ENCODE measurements at places on chromosomes 6 and 20.

- no peak for DNase-seq
Measured at GRCh38 chr6:80503660-80504059, 397.2 kb downstream of the BCKDHB start.

DNA sequence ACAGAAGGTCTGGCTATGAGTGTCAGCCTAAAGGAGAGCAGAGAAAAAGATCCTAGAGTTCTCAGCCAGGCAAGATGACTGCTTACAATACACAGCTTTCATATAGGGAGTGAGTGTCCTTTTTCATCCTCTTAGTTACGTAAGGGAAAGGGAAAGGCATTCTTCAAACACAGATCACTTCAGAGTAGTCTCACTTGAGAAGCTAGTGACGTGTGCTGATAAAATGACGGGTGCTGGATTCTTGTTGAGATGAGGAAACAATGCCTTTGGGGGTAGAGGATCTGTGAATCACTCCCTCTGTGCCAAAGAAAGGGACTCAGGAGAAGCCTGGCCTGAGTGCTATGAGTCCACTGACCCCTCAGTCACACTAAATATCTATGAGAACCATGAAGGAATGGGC lies 117.3 kb downstream of the QRSL1 start:
- DNase-seq, result peak; percentile 84

DNA sequence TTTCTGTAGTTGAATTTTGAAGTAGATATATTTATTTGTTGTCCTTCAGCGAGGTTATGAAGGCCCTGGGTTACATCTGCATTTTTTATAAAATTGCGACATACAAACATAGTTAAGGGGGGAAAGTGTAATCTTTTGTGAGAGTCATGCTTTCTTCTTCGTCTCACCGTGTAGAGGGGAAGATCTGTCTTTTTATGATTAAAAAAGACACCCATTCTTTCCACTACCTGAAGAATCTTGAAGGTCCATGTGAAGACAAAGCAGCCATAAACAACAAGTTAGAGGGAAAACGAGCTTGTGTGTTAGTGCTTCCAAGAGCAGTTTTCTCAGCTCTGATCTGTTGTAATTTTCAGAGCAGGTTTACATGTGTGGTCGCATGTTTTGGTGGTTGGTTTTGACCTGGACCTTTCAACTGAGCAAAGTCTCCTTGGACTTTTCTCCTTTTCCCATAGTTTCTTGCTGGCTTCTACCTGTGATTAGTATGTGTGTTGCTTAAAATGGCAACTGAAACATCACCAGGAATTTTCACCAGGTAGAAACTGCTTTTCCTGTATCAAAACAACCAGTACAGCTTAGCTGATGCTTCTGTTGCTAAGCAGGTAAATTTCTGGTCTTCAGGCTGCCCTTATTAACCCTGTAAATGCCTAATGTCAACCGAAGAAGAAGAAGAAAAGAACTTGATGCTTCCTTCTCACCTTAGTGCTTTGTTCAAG lies 37.3 kb downstream of the RREB1 start:
- no peak for DNase-seq

DNA sequence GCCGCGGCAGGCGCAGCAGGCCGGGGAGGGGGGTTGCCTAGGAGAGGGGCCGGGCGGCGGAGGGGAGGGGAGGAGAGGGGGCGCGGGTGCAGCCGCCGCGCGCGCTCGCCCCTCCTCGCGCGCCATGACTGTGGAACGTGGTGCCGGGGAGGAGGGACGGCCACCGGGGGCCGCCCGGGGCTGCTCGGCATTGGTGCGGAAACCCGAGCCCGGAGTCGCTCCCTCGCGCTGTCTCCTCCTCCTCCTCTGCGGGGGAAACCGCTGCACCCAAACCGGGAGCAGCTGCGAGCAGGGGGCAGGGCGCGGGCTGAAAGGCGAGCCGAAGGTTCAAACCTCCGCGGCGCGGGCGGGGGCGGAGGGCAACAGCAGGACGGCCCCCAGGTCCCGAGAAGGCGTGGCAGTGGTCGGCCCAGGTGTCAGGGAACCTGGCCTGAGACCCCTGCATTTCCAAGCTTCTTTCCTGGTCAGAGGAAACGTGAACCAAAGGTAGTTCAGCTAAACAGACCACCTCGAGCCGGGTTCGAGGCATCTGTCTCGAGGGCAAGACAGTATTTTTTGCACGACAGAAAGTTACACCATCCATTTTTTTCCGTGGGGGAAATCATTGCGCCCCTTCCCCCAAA lies 1.4 kb upstream of the TRERF1 start:
- peak; percentile 43 for DNase-seq

DNA sequence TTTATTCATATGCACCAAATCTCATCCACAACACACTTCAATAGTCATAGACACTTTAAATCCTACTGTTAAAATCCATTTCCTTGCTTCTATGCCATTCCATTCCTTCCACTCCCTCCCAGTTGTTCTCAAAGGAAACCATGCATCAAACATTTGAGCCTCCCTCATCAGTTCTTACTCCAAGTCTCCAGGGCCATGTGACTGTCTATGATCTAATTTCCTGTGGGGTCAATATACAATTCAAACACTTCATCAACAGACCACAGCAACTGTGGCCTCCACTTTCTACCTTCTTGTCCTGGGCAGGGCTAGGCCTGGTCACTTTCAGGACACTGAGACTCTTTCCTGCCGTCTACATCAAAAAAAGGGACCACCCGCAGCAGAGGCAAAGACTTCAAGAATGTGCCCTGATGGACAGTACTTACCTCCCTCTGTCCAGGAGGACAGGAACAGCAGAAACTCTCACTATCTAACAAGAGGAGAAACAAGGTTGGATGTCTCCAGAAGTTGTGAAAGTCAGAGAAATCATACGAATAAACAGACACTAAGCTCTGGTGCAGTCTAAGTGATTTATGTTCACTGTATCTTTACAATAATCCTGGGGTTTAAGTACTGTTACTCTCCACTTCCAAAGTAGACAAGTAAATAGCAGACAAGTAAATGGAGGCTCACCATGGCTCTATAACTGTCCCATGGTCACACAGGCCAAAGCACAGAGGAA lies 160.2 kb downstream of the QRSL1 start:
- DNase-seq, result no peak

GRCh38 chr20:3166338-3166912 lies 6.8 kb upstream of the FASTKD5 start:
- DNase-seq, result no peak

DNA sequence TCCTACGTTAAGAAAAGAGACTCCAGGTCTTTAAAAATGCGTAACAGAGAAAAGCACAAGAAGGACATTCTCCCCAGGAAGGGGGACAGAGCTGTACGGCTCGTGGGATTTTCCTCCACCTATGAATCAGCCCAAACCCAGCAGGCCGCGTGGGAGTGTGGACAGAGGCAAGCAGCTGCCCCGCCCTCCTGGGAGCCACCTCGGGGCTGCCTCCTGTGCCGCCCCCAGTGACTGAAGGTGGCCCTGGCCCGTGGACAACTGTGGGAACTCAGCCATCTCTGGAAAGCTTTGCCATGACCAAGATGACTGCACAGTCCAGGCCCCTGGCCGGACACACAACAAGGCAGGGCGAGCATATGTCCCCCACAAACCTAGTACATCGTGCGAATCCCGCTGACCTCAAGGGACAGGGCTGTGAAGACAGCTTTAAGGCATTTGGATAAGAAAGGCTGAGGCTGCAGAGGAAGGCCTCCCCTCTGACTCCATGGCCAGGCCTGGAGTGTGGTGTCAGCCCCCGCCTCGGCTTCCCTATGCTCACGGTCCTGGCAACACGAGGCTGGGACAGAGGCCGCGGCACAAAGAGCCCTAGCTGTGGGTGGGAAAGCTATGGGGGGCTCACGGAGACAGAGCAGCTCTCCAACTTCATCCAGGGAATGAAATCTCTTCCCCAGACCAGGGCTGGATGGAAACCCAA lies 26.9 kb downstream of the PXDC1 start:
- no peak for DNase-seq

GRCh38 chr20:46631212-46631869 lies 19.9 kb downstream of the SLC13A3 start:
- DNase-seq, result no peak

- peak; percentile 100 for DNase-seq
Measured at GRCh38 chr20:51752343-51752951, 15.7 kb downstream of the ATP9A start.

DNA sequence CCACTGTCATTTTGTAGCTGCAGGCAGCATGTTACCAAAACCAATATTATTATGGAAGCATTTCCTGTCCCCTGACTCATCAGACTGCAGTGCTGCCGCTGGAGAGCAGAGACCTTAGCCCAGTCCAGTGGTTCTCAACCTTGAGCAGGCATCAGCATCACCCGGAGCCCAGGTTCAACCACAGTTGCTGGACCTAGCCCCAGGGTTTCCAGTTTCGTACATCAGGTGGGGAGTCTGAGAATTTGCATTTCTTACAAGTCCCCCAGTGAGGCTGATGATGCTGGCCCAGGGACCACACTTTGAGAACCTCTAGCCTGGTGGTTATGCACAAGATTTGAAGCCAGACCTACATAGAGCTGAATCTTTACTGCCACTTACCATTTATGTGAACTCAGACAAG lies 47.3 kb downstream of the LY86 start:
- no peak for DNase-seq
